ENCODE measurements at places on chromosomes 2 and 18.
A peak's percentile ranks its signal among the peaks of the same experiment; 100 is the strongest.

DNA sequence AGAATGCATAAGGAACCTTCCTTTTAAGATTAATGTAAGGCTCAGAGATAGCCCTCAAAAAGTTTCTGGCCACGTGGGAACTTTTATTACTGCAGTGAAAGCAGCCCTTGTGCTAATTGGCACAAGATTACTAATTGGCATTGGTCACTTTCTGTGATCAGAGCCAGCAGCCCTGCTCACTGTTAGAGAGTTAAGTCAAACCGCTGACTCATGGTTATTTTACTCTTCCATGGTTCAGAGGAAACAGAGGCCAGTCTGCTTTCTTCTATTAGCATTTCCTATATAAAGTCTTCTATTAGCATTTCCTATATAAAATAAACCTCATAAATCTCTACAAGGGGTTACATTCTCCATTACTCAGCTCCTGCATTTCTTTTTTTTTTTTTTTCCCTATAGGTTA, 1.5 kb upstream of the SLC35G4 start:
- no peak for DNase-seq

- DNase-seq, result no peak
Measured at GRCh38 chr18:48715711-48716361, 177.0 kb downstream of the CTIF start.

- DNase-seq, result no peak
Measured at GRCh38 chr18:8890957-8891464, 185.7 kb downstream of the MTCL1 start.

DNA sequence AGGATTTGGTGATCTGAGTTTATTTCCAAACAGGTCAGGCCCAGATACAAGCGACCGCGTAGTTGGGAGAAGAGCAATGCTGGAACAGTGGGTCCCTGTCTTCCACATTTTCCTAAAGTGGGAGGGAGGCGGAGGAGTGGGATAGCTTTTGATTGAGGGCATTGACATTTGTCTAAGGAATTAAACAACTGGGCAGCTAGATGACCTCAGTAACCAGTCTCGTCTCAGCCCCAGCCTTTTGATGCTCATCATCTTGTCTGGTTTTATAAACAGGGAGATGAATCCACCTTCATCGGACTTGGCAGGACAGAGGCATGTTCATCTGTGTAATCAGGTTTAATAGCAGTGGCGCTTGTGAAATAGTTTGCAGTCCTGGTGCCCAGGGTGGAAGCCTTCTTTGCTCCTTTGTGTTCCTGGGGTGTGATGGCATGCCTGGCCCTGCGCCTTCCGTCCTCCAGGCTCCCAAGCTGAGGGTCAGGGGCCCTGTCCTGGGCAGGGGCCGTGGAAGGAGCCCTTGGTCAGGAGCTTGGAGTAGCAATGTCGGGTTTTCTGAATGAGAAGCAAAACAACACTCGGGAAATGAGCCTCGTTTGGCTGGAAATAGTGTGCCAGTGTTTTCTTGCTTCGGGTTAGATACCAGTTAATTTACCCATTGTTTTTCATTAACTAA, 193.8 kb downstream of the FAM210A start:
- no peak for DNase-seq

GRCh38 chr2:6750411-6751158, 115.1 kb downstream of the CMPK2 start:
- DNase-seq, result no peak

DNA sequence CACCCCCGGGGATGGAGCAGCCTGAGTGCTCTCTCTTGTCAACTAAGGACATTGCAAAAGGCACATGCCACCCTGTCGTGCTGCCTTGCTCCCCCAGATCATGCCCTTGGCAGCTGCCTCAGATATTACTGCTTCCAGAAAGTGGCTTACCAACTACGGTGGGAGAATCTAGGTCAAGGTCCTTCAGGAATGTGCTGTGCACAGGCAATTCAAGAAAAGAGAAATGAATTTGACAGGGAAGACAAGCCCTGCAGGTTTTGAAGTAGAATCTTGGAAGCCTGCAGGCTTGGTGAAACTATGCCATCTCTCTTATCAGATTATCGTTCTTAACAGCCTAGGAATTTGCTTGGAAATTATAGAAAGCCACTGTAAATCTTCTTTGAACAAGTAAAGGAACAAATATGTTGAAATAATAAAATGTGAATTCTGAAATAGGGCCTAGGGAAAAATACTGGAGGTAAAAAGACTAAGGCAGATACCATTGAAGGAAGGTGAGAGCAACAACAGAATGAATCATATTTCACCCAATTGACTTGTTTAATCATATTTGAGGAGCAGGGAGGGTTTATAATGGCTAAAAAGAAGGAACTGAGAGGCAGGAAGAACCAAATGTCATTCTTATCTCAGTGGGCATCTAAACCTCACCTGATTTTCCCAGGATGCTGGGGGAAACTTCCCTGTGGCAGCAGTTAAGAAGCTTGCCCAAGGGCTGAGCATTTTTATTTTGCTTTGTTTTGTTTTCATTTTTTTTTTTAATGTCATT, 94.0 kb upstream of the GLS start:
- no peak for DNase-seq

DNA sequence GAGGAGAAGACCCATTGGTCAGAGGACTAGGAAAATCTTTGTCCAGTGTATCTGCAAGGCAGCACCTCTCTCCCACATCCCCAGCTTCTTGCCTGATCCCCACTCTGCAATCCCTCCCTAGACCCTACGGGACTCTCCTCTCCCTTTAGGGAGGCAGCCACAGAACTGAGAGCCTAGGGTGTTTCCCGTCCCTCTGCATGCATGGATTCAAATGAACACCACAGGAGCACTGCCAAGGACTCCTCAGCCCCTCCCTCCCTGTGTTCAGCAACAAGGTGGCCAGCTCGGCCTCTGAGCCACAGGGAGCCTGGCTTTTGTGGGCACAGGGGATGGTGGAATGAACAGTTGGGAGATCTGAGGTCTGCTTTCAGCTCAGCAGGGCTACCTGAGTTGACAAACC, 117.1 kb downstream of the TXNL1 start:
- DNase-seq, result no peak

GRCh38 chr18:6570581-6571238, 156.0 kb upstream of the L3MBTL4 start:
- DNase-seq, result no peak

DNA sequence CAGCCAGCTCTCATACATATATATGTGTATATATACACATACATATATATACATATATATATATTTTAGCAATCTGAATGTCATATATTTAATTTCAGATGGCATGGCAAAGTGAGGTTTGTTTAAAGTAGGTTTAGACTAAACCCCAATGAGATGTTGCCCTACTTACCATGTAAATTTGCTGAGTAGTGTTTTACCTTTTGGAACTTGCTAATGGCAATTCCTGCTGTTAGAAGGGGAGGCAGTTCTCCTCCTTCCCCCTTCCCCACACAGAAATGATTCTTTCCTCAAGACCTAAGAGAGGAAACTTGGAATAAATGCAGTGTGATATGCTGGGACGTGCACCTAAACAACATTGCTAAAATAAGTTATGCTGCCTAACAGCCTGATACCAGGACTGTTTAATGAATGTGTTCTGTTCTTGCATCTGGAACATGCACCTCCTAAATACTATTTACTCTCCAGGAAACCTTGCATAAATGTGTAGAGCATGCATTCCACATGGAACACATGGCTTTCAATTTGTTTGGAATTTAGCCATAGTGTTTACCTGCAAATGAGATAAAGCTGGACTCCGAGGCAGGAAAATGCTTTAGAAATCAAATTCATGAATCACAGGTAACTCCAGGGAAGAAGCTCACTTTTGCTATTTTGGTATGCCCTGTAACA, 252.9 kb upstream of the SIX3 start:
- DNase-seq, result no peak

- no peak for DNase-seq
Measured at GRCh38 chr2:3024401-3024935, 353.1 kb downstream of the EIPR1 start.

- DNase-seq, result no peak
Measured at GRCh38 chr18:63850020-63850419, 37.5 kb upstream of the SERPINB2 start.

GRCh38 chr18:59220784-59221765, 1.1 kb downstream of the GRP start:
- no peak for DNase-seq

- no peak for DNase-seq
Measured at GRCh38 chr2:54206596-54206995, 49.4 kb downstream of the TSPYL6 start.

GRCh38 chr2:8197101-8197500, 484.8 kb upstream of the ID2 start:
- no peak for DNase-seq

DNA sequence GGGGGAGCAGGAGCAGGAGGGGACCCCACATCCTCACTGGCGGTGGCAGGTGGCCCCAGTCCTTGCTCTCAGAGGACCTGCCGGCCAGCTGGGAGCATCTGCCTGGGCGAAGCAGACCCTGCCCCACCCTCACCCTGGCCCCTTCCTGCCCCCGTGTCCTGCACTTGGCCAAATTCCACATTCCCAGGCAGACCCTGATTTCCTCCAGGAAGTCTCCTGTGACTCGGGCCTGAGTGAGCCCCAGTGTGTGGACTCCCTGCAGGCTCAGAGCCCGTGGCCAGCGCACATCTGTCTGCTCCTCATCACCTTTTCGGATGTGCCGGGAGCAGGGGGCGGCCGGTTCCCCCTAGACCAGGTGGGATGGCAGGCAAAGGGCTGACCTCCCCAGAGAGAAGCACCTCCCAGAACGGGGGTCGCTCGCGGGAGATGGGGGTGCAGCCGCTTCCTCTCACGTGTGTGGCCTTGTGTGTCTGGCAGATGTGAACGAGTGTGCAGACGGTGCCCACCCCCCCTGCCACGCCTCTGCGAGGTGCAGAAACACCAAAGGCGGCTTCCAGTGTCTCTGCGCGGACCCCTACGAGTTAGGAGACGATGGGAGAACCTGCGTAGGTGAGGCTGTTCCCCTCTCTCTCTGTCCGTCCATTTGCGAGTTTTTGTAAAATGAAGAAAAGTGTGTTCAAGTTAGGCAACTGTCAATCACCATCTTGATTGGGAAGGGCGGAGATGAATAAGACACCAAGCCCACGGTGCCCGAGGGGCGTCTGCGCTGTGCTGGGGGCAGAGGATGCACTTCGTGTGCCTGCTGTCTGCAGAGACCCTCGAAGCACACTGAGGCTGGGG, 90.4 kb downstream of the TPO start:
- DNase-seq, result no peak

- no peak for DNase-seq
Measured at GRCh38 chr2:31770741-31771140, 190.0 kb upstream of the SRD5A2 start.

DNA sequence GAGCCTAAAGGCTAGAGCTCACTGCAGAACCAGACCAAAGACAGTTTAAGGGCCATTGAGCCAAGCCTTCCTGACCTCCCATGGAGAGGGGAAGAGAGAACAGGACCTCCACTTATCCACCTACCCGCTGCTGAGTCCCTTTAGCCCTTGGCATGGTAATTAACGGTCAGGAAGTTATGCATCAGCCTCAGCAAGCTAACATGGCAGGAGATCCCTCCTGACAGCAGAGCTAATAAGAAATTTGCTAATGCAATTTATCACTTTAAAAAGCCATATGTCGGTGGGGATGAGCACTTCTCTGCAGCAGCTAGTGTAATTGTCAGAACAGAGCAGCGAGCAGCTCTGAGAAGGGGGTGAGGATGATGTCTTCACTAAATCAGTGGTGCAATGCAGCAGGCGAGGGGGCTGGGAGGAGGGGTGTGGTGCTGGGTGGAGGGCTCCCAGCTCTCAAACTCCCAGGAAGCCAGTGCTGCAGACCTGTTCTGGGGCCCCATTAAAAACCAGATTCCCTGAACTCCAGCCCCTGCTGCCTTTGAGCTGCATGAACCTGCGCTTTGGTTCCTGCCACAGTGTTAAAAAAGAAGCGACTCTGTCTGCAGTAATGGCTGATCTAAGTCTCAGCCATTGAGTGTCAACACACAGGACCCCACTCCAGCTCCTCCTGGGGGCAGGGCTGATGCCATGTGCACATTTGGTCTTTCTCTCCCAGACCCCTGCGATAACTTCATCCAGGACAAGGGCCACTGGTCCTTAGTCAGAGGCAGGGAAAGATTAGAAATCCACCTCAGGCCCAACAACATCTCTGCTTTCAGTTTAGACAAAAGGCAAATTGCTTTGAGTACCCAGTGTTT, 84.2 kb upstream of the STPG4 start:
- no peak for DNase-seq

DNA sequence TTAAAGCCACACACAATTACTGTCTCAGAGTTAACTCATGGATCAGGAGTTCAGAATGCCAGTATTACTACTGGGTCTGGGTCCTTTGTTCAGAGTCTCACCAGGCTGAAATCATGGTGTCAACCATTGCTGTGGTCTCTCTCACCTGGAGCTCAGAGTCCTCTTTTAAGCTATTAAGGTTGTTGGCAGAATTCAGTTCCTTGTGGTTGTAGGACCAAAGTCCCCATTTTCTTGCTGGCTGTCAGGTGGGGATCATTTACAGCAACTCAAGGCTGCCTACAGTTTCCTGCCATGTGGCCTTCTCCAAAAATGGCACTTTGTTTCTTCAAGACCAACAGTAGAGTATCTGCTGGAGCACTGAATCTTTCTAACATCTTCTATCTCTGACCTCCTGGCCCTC, 113.5 kb downstream of the EXOC6B start:
- no peak for DNase-seq

GRCh38 chr2:128520791-128521190, 202.1 kb upstream of the HS6ST1 start:
- DNase-seq, result peak; percentile 41

All from activated naive CD4-positive, alpha-beta T cell treated with anti-CD3 and anti-CD28 coated beads, Interleukin-2, amount 10 ng/mL, durations not matched to agents 7 days and 5 days (primary cell).